Activated CD4-positive, alpha-beta T cell treated with anti-CD3 and anti-CD28 coated beads, Interleukin-2, amount 50 U/mL, for 24 hours (primary cell): ENCODE measurements at places on chromosomes 12 and 14.

DNA sequence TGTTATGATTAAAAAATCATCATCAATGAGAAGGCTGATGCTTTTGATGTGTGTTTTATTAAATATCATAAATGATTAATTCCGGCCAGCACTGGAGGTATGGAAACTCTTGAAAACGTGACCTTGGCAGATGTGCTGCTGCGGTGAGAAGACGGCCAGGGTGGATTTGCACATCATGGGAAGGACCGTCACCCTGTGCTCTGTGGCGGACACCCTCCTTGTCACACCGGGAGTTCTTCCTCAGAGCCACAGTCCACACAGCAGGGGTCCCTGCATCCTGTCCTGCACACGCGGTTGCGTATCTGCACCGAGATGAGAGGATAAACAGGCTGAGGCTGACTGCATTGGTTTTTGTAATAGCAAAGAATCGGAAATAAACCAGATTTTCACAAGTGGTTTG lies 33.5 kb downstream of the FZD10 start:
- DNase-seq = no peak

DNA sequence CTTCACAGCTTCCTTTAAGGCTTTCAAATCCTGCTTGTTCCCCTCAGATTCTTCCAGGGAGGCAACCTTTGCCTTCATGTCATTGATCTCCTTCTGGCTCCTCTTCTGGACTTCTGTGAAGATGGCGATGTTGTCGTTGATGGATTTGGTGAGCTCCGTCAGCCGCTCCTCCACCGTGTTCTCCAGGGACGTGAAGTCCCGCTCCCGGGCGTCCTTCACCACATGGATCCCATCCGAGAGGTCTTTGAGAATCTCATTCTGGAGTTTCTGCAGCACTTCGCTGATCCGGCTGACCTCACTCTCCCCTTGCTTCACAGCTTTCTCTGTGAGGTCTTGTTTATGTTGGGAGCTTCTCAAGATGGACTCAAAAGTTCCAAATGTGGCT lies 7.9 kb downstream of the CKAP4 start:
- DNase-seq = no peak

DNA sequence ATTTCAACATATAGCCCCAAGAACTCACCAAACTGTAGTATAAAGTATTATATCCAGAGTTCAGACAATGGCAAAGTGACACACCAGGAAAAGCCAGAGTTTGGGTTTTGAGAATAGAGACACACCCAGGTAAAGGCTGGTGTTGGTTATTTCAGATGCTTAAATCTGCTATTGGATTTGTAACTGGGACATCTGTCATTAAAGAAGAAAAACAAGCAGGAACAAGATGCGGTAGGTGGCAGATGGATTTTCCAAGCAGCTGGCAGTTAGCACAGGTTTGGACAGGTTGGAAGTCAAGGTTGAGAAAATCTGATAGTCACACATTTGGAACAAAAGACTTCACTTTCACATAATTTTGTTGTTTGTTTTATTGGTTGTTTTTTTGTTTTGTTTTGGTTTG lies 14.4 kb upstream of the CDK17 start:
- DNase-seq = no peak

- DNase-seq = no peak
Observed at GRCh38 chr14:90060965-90061684, 669 bp upstream of the KCNK13 start.

- DNase-seq = no peak
Observed at GRCh38 chr12:129887101-129887500, 16.7 kb downstream of the TMEM132D start.

DNA sequence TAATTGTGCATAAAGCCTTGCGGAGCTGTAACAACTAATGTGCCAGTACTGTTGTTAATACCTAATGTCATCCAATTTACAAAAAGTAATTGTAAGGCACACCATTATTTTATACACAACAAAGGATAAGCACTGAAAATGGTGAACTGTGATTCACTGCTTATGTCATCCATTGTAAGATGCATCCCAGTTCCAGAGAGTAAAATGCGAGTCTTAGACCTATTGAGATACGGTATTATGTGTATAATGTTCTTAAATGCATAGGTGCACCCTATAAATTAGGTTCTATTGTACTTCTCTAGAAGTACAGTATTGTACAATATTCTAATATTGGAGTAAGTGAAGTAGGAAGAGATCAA lies 406 bp downstream of the PARP2 start:
- no peak for DNase-seq

- DNase-seq = no peak
Observed at GRCh38 chr14:51442513-51443175, 202.6 kb downstream of the TMX1 start.

GRCh38 chr14:34018564-34019244 lies 67.8 kb upstream of the EGLN3 start:
- no peak for DNase-seq

- no peak for DNase-seq
Observed at GRCh38 chr12:5984873-5985272, 39.8 kb upstream of the ANO2 start.

- DNase-seq = no peak
Observed at GRCh38 chr14:105030836-105031396, 10.0 kb upstream of the CDCA4 start.

DNA sequence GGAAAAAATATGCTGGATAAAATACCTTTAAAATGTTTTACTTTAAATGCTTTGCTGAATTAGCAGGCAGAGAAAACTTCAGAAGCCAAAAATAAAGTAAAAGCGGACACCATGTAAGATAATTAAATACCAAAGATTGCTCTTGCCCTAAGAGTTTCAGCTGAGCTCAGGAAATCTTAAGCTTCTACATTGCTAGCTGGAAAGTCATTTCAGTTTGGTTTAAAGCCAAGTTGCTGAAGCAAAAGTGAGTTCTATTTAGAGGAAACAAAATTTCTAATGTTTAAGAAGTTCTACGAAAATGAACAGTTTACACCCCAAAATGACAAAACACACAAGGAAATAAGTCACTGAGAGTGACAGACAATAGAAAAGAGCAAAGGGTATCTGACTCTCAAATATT lies 310.0 kb downstream of the ADAMTS20 start:
- DNase-seq = no peak

- DNase-seq = no peak
Observed at GRCh38 chr12:31510034-31510433, 80.9 kb downstream of the DENND5B start.

DNA sequence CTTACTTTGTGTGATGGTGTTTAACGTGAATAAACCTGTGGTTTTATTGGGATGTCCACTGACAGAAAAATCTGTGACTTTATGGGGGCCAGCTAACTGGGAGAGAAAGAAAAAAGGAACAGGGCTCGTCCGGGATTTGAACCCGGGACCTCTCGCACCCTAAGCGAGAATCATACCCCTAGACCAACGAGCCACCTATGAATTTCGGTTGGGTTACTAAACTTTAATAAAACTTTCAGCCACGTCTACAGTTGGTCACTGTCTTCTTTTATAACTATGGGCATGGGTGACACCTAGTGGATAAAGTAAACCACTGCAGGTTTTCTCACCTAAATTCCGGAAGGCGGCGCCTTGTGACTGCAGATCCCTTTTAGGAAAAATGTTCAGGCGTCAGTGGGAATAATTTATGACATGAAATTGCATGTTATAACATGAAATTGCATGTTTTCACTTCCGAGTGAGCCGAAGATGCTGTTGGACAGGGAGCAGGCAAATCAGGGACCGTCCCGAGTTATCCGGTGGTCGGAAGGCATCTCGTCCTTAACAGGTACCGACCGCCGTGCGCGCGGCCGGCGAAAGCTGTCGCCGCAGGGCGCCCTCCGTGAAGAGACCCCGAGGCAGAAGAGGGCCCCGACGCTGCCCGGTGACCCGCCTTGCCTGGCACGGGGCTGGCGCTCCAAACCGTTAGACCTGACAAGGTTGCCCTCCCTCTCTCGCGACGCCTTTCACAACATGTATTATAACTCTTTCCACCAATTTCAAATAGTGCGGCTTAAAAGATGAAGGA lies 18.2 kb upstream of the RNASE12 start:
- DNase-seq = peak; percentile 73

DNA sequence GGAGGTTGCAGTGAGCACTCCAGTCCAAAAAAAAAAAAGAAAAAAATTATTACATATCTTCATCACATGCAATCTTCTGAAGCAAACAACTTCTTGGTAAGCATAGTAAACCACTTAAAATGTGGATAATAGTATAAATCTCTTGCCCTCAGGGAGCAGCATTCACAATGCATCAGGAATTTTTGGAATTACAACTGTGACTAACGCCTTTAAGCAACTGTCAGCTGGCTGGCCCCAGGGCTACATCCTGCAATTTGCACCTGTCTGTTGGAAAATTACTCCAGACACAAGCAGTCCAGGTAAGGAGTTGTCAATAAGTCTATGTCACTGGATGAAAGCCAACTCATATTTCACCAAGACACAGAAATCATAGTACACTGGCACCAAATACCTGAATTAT lies 5.5 kb upstream of the SLC7A7 start:
- DNase-seq = no peak

- DNase-seq = no peak
Observed at GRCh38 chr12:4802841-4803240, 82.6 kb downstream of the GALNT8 start.

GRCh38 chr14:69319911-69320310 lies 60.0 kb downstream of the GALNT16 start:
- DNase-seq = no peak
